ENCODE measurements at places on chromosomes 4 and X. TPM values are rescaled to one million over a fixed set of nuclear protein-coding genes. Genes with fewer than 3 reads are reported as not detected.

Gene AADAT
- 2.7 TPM for total RNA-seq

DNA sequence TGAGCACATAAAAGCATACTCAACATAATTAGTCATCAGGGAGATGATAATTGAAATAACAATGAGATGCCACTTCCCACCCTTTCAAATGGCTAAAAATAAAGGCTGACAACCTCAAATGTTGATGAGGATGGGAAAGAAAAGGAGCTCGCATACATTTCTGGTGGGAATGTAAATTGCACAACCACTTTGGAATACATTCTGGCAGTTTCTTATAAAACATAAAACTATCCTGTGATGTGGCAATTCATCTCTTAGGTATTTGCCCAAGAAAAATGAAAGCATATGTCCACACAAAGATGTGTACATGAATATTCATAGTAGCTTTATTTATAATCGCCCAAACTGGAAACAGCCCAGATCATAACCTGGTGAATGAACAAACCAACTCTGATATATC lies 687 bp upstream of the ZNF275 start:
- no peaks in the 10 kb centered on the region for H3K36me3 ChIP-seq
- peak overlapping the region; percentile 61 for H3K4me3 ChIP-seq
- peak; percentile 11 for DNase-seq

- peaks cover 26% of the 10 kb centered on the region for H3K4me1 ChIP-seq
- H3K36me3 ChIP-seq: no peaks in the 10 kb centered on the region
- H3K4me3 ChIP-seq: peak overlapping the region; percentile 27
- DNase-seq: peak; percentile 65
These were observed 30.8 kb downstream of the GAB3 start for GRCh38 chrX:154720067-154720466.

Gene SPATA18
- not detected for total RNA-seq

- no peaks in the 10 kb centered on the region for H3K27me3 ChIP-seq
- no peak for DNase-seq
- H3K27ac ChIP-seq: no peak overlapping the region
These were observed 71.2 kb downstream of the SLC10A7 start for GRCh38 chr4:146450524-146450923.

Gene TNIP3
- total RNA-seq: not detected

GRCh38 chr4:121934635-121935034 lies 17.2 kb downstream of the TRPC3 start:
- no peaks in the 10 kb centered on the region for H3K36me3 ChIP-seq
- no peak overlapping the region for H3K4me3 ChIP-seq
- DNase-seq: no peak
- H3K27me3 ChIP-seq: peaks cover 59% of the 10 kb centered on the region
- no peaks in the 10 kb centered on the region for H3K4me1 ChIP-seq

GRCh38 chr4:173432430-173432829 lies 33.5 kb upstream of the SCRG1 start:
- no peak overlapping the region for H3K27ac ChIP-seq
- H3K27me3 ChIP-seq: no peaks in the 10 kb centered on the region
- H3K4me3 ChIP-seq: no peak overlapping the region
- no peak for DNase-seq
- H3K36me3 ChIP-seq: no peaks in the 10 kb centered on the region
- no peaks in the 10 kb centered on the region for H3K4me1 ChIP-seq

DNA sequence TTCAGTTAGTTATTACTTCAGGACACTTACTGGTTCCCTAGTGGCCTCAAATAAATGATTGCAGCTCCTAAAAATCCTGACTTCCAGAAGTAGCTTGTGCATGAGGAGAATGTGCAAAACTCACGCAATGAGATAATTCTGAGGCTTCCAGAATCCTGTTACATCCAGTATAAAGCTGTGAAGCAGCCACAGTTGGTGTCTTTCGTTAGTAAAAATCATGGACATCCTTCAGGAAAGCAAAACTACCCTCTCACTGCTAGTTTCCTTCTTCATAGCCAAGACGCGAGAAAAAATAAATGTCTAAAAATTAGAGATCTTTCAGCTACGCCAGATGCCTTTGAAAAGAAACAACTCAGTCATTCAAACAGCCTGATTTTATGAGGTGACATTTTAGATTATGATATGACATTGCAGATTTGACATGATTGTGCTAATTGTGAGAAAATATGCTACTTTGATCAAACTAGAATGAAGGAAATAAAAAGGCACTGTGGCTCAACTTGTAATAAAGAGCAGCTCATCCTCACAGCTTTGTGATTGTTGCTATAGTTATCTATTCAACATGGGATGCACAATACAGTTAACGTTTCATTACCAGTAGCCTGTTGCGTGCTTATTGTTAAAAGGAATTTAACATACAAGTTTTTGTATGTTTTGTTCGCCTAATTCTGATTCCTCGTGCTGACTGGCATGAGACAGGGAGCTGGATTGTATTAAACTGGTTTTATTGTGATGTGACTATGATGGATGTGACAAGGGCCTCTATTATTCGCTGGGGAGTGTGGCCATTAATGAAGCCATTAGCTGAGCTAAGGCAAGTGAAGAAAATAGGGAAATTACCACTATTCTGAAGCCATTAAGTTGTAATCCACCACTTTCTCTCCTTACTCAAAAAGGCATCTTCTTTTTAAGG lies 40.5 kb downstream of the AFF2 start:
- no peak overlapping the region for H3K27ac ChIP-seq
- H3K4me3 ChIP-seq: no peak overlapping the region
- no peak for DNase-seq
- no peaks in the 10 kb centered on the region for H3K4me1 ChIP-seq

DNA sequence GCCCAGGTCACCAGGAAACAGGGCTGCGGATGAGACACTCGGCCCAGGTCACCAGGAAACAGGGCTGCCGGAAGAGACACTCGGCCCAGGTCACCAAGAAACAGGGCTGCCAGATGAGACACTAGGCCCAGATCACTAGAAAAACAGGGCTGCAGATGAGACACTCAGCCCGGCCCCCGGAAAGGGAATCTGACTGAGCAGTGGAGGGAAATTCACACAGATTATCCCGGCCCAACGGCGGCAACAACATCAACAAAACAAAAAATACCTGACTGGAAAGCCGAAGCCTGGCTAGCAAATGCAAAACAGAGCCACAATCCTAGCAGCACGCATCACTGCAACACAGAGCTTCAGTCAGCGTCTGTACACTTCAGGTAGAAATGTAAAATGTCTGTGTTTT lies 20.7 kb downstream of the AFAP1 start:
- no peak for DNase-seq
- no peaks in the 10 kb centered on the region for H3K36me3 ChIP-seq
- H3K4me3 ChIP-seq: no peak overlapping the region
- H3K27me3 ChIP-seq: no peaks in the 10 kb centered on the region
- H3K4me1 ChIP-seq: peaks cover 8% of the 10 kb centered on the region

GRCh38 chr4:5220028-5220427 lies 168.7 kb downstream of the STK32B start:
- H3K27me3 ChIP-seq: peaks cover 4% of the 10 kb centered on the region
- no peaks in the 10 kb centered on the region for H3K36me3 ChIP-seq
- H3K4me1 ChIP-seq: no peaks in the 10 kb centered on the region
- H3K4me3 ChIP-seq: no peak overlapping the region
- no peak overlapping the region for H3K27ac ChIP-seq

- no peaks in the 10 kb centered on the region for H3K27me3 ChIP-seq
- peak overlapping the region; percentile 55 for H3K27ac ChIP-seq
- peak overlapping the region; percentile 5 for H3K4me3 ChIP-seq
- no peaks in the 10 kb centered on the region for H3K36me3 ChIP-seq
These were observed 18.7 kb downstream of the RASGEF1B start for GRCh38 chr4:81453024-81453423.

- no peaks in the 10 kb centered on the region for H3K36me3 ChIP-seq
- no peaks in the 10 kb centered on the region for H3K27me3 ChIP-seq
- no peak for DNase-seq
- no peak overlapping the region for H3K27ac ChIP-seq
- no peaks in the 10 kb centered on the region for H3K4me1 ChIP-seq
These were observed 146.3 kb downstream of the BRWD3 start for GRCh38 chrX:80663331-80663730.

Gene HHIP
- total RNA-seq: 2.3 TPM

DNA sequence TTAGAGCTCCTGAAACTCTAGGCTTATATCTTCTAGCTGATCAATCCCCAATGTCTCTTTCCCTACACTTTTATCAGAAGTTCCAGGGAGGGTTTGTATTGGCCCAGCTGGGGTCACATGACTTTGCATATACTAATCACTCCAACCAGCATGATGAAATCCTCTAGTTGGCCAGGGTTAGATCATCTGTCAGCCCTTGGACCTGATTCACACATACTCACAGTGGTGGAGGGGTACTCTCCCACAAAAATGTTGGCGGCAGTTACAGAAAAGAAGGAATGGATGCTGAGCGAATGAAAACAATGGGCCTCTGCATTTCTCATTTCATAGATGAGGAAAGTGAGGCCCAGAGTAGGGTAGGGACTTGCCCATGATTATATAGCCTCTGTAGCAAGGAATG lies 151.1 kb downstream of the PJA1 start:
- H3K4me1 ChIP-seq: no peaks in the 10 kb centered on the region
- no peak overlapping the region for H3K27ac ChIP-seq
- no peak overlapping the region for H3K4me3 ChIP-seq
- H3K27me3 ChIP-seq: no peaks in the 10 kb centered on the region

Gene GAGE12F
- not detected for total RNA-seq

GRCh38 chr4:163649557-163650091 lies 155.1 kb downstream of the TMA16 start:
- peak; percentile 65 for DNase-seq
- no peak overlapping the region for H3K4me3 ChIP-seq
- no peaks in the 10 kb centered on the region for H3K36me3 ChIP-seq
- H3K4me1 ChIP-seq: peaks cover 28% of the 10 kb centered on the region
- H3K27ac ChIP-seq: 0 out of 2 replicates have a peak overlapping the region, but pooled peaks have one; percentile 28
- no peaks in the 10 kb centered on the region for H3K27me3 ChIP-seq

DNA sequence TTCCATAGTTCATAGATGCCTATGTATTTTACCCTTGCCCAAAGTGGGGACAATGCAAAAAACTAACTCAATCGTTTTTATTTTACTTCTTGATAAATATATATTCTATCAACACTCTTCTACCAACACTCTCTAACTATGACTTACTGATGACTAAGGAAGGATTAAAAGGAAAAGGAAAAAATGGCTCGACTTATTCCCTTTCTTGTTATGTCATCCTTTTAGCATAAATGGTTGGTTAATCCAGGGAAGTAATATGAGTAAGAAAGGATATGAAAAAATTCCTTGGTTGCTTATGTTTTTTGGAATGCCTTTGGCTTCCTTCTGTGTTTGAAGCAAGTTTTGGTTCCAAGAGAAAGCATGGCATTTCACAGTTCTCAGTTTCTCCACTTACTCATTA lies 1087.1 kb downstream of the C4orf33 start:
- no peaks in the 10 kb centered on the region for H3K27me3 ChIP-seq
- H3K4me3 ChIP-seq: no peak overlapping the region
- H3K4me1 ChIP-seq: no peaks in the 10 kb centered on the region
- peak; percentile 1 for DNase-seq
- no peak overlapping the region for H3K27ac ChIP-seq

Gene SSX2B
- not detected for total RNA-seq

DNA sequence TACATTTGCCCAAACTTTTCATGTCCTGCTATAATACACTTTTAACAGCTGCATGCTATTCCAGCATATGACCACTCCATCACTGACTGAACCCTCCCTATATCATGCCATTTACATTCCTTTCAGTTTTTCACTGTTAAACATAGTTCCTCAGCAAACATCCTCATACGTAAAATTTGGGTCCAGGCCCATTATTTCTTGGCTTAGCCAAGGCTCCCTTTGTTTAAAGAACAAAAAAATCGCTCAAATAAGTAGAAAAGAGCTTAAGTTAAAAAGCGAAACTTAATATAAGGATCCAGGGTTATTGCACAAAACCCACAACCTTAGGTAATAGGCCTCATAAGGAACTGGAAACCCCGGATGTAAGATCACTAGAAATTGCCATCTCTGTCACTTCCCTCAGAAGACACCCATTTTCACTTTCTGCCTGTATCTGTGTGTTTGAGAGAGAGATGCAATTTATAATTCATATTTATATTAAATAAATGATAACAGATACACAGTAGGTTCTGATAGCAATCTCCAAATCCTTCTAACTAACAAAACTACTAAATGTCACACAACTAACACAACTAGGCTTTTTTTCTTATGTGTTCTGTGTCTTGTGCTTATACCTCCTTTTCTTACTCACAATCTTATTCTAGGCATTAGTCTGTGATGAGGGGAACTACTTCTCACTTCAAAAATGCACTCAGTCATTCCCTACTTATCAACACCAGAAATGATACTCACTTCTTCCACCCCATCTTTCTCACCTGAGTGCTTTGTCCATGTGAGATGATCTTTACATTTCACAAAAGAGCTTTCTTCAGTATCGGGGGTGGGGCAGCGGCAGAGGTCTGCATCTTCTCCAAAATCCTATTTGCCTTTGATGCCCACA lies 59.9 kb upstream of the FAM241A start:
- H3K4me1 ChIP-seq: peaks cover 41% of the 10 kb centered on the region
- H3K36me3 ChIP-seq: no peaks in the 10 kb centered on the region
- H3K27me3 ChIP-seq: no peaks in the 10 kb centered on the region
- peak; percentile 49 for DNase-seq
- no peak overlapping the region for H3K4me3 ChIP-seq
- peak overlapping the region; percentile 94 for H3K27ac ChIP-seq

Gene PIR
- 50.8 TPM for total RNA-seq
